ENCODE measurements at places on chromosomes 13 and 19.

DNA sequence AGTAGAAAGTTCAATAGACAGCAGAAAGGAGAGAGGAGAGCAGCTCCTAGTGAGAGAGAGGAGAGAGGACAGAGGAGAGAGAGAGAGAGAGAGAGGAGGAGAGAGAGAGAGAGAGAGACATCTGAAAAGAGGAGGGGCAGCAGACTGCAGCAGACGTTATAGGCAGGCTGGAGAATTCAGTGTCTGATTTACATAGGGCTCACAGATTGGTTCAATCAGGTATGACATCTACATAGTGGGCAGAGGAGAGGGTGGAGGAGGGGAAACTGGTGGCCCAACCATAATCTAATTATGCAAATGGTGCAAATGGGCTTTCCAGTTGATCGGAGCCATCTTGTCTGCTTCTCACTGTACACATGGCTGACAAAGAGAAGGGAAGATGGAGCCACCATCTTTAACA, 221.3 kb upstream of the TRPC4 start:
- no peak for DNase-seq

GRCh38 chr13:65889368-65889767, 1340.8 kb downstream of the PCDH9 start:
- no peak for DNase-seq

DNA sequence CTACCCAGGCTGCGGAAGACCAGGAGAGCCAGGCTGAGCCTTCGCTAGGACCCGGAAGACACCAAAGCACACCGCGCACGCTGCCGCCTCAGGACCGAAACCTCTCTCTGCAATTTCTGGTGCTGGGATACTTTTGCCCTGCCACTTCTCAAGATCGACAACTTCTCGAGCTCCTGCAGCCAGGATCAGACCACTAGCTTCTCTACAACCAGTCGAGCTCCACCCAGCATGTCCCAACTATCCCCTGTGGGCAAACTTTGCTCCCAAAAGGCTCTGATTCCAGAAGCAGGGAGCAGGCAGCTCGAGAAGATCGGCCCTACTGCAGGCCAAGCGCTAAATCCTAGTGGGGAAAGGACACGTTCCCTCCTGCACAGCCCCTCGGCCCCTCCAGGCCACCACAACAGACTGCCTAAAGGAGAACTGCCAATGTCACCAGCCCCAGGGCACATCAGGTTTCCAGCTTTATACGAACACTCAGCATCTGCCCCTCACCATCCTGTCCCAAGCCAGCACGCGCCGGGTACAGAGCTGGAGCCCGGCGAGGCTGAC, 979 bp downstream of the AKAP8 start:
- DNase-seq, result no peak

- DNase-seq, result no peak
These were observed 18.9 kb downstream of the PAK4 start for GRCh38 chr19:39144290-39145071.

DNA sequence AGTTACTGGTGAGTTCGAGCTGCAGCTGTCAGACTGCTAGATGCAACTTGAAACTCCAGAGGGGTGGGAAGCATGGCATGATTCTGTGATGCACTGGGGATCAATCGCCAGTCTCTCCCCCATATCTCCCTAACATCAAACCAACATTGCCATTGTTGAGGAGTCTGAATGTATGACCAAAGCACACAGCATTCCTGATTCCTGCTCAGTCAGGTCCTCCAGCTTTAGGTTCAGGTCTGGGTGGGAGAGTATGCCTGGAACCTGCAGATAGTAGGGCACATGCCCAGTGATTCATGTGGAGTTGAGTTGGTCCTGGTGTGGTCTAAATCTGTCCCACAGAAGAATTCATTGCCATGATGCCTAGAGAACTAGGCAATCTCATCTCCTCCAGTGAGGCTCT, 269.1 kb downstream of the GPC5 start:
- no peak for DNase-seq

DNA sequence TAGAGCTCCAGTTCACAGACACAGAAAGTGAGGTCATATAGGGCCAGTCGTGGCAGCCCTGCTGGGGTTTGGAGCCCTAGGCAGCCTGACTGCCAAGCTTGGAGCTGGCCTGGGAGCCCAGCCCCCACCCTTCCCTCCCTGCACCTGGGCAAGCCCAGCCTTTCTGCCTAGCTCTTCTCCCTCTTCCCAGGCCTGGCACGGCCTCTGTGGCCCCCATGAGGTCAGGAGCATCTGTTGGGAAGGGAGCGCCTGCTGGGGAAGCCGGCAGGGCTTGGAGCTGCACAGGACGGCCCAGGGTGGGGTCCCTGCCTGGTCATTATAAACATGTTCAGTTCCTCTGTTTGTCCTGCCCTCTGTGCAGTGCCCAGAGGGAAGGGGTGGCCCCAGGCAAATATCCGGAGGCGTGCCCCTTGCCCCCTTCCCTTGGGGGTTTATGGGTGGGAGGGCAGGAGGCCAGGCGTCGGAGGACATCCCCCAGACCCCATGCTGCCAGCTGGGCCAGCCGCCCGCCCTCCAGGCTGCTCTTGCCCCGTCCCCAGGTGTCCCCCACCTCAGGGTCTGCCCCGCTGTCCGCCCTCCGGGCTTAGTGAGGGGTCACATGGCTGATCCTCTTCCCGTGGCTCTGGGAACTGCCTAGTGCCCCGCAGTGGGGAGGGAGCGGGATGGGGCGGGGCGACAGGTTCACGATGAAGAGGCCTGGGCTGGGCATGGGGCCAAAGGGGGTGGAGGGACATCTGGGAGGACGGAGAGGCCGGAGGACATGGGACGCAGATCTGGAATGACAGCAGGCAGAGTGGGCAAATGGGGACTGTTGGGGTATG, 30.0 kb upstream of the NCCRP1 start:
- peak; percentile 81 for DNase-seq

DNA sequence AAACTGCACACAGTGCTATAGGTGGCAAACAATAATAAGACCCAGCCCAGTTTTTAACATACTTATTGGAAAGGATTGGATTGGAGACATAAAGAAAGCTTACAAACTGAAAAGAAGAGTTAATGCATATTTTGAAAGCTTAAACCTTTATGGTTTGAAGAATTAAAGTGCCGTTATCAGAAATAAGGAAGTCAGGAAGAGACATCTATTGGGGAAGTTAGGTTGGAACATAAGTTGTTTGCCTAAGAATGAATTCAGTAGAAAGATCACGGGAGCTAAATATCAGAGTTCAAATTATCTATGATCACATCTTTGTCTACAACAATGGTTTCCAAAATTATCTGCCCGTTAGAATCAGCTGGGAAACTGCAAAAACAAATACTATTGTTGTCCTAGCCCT, 767.9 kb downstream of the PCDH9 start:
- no peak for DNase-seq

DNA sequence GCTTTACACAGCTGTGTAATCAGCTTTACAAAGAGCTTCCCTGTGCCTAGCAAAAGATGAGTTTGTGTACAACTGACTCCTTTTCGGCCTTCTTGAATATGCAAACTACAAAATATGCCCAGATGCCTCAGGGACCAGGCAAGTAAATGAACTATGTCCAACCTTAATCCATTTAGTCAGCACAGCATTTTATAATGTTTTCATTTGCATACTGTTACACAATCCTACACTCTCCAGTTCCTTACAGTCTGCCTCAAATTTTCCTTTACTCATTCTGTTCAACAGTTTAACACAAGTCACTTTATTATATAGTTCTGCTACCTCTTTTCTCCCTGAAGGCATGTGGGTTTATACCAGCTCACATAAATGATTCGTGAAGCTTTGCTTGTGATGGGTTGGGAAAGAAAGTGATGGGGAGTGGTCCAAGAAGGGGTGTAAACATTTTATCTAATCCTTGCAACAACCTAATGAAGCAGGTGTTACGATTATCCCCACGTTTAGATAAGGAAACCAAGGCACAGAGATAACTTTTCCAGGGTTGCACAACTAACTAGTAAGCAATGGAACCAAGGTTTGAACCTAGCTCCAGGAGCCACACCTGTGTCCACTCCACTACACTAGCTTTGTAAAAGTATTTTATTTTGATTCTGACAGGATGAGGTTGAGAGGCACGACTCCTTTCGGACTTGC, 3.3 kb upstream of the USP12 start:
- no peak for DNase-seq

DNA sequence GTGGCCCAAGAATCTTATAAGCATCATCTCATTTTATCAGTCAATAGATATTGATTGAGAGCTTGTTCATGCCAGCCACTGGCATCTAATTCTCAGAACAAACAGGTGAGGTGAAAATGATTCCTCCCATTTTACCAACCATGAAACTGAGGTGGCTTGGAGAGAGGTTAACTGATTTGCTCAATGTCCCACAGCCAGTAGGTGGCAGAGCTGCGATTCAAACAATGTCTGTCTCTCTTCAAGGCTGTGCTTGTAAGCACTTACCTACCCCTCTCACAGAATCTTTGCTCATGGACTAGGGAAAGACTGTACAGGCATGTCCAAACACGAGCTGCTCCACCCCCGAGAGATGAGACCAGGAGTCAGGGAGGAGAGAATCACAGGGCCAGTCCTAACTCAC, 21.5 kb upstream of the GSX1 start:
- DNase-seq, result no peak

GRCh38 chr19:12314553-12314952, 18.9 kb downstream of the ZNF563 start:
- no peak for DNase-seq

- no peak for DNase-seq
These were observed 12.7 kb downstream of the SLC27A1 start for GRCh38 chr19:17482877-17483604.

DNA sequence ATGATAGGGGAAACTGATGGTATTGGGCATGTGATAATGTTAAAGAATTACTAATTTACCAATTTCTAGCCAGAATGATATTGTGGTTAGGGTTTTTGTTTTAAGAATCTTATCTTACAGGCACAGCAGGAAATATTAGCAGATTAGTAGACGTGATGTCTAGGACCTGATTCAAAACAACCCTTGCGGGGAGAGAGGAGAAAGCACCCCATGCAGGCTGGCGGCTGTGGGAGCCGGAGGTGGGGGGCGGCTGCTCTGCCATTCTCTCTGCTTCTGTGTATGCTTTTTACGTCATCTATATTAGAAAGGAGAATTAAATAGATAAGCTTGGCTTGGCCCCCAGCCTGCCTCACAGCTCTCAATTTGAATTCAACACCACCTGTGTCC, 41.5 kb downstream of the MLLT1 start:
- no peak for DNase-seq

- DNase-seq, result no peak
These were observed 62.2 kb downstream of the DNAJC15 start for GRCh38 chr13:43085545-43085944.

GRCh38 chr13:50521006-50521830, 322.3 kb downstream of the DLEU7 start:
- no peak for DNase-seq
